ENCODE measurements at places on chromosomes 11 and 22.

DNA sequence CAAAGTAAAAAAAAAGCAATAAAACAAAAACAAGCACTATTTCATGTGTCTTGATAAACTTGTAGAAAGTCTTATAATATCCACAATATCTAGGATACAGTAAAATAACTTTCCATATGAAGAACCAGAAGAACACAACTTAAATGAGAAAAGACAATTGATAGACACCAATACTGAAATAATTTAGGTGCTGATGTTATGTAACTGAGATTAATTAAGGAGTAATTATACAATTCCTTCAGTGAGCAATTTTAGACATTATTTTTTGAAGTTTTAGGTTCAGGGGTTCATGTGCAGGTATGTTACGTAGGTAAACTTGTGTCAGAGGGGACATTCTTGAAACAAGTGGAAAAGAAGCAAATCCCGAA lies 88.3 kb upstream of the VPREB1 start:
- no peak for DNase-seq

GRCh38 chr11:76206327-76207081 lies at the start of gene WNT11:
Gene WNT11, minus strand, starts transcription at chr11:76206502. Its CDS starts 95 bp downstream, at chr11:76206407.
- peak; percentile 63 for DNase-seq

DNA sequence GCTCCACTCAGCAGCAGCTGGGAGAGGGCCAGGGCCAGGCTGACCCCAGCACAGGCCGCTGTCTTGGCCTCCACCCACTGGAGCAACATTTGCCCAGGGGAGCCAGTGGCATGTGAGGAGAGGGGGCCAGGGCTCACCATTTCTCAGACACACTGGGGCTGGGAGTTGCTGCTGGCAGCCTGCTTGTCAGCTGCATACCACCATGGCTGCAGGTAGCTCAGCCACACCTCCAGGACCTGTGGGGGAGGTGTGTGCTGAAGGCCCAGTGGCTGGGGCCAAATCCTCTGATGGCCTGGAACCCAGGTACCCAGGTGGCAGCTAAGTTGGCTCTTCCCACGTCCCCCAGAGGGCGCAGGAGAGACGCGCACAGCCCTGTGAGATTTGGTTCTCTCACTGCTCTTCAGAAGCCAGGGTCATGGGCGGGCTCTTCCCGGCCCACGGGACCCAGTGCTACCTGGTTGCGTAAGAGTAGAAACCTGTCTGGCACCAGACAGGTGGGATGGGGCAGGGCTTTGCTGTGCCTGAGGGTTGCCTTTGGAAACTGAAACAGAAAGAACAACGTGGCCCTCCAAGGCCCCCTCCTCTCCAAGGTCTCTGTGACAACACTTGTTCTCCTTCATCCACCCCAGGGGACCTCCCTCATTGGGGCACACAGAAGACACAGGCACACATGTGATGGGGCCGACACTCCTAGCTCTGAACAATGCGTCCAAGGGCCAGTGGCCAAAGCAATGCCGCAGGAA lies 98.8 kb downstream of the MED15 start:
- DNase-seq: peak; percentile 87

- DNase-seq: no peak
Measured at GRCh38 chr11:6027501-6027900, 3.1 kb downstream of the OR56A1 start.

DNA sequence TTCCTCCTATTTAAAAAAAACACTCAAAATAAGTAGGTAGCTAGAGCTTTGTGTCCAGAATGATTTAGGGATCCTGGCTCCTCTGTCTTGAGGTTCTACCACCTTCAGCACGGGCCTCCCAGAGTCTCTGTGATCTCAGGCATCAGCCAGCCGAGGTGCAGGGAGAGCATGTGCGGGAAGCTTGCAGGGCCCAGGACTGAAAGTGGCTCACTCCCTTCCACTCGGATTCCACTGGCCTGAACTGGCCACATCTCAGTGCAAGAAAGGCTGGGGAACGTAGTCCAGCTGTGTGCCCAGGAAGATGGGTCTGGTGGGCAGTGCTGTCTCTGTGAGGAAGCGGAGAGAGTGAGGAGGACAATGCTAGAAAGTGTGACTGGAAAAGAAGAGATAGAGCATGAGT lies 68.3 kb upstream of the MYOD1 start:
- no peak for DNase-seq

GRCh38 chr11:123093739-123094138 lies 31.8 kb upstream of the HSPA8 start:
- no peak for DNase-seq

- no peak for DNase-seq
Measured at GRCh38 chr11:11374358-11375148, 21.5 kb upstream of the CSNK2A3 start.

DNA sequence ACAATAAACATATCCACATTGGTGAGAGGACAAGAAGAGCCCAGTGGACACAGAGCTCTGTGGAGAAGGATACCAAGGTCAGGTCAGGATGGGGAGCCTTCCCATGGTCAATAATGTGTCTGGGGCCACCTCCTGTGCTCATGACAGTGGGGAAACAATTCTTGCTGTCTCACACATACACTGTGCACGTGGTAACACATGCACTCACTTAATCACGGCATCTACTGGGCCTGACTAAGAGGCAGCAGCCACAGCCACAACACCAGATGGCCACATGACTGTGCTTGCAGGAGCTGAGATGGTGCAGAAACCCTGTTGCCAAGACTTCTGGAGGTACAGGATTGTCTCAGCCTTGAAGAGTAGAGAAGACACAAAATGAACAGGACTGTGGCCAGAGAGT lies 28.6 kb downstream of the C22orf42 start:
- DNase-seq: no peak

DNA sequence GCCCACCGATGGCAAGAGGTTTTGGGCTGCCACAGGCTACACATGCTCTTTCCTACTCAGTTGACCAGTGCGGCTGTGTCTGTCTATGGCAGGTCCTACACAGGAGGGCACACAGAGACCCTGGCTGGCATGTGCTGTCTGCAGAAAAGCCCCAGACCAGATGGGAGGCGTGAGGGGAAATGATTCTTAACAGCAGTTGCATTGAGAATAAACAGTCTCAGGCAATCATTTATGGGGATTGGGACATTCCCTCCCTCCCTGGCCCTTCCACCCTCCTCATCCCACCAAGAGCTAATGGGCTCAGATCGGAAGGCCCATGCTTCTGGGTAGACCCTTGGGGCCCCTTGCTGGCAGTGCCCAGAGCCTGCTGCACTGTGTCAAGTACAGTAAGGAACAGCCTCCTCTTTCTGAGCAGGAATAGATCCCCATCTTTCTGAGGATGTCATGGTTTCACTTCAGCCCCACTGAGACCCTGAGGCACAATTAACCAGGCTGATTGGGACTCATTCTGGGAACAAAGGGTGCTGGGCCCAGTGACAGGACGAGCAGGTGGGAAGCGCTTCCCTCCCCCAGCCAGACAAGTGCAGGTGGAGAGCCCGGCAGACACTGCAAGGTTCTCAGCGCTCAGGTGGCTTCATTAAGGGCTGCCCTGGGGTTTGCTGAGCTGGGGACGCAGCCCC lies 28.3 kb downstream of the TSPAN18 start:
- no peak for DNase-seq

- DNase-seq: peak; percentile 87
Measured at GRCh38 chr22:39183991-39184585, 31.6 kb upstream of the CBX7 start.

GRCh38 chr11:116035977-116036376 lies 531.8 kb upstream of the CADM1 start:
- no peak for DNase-seq

DNA sequence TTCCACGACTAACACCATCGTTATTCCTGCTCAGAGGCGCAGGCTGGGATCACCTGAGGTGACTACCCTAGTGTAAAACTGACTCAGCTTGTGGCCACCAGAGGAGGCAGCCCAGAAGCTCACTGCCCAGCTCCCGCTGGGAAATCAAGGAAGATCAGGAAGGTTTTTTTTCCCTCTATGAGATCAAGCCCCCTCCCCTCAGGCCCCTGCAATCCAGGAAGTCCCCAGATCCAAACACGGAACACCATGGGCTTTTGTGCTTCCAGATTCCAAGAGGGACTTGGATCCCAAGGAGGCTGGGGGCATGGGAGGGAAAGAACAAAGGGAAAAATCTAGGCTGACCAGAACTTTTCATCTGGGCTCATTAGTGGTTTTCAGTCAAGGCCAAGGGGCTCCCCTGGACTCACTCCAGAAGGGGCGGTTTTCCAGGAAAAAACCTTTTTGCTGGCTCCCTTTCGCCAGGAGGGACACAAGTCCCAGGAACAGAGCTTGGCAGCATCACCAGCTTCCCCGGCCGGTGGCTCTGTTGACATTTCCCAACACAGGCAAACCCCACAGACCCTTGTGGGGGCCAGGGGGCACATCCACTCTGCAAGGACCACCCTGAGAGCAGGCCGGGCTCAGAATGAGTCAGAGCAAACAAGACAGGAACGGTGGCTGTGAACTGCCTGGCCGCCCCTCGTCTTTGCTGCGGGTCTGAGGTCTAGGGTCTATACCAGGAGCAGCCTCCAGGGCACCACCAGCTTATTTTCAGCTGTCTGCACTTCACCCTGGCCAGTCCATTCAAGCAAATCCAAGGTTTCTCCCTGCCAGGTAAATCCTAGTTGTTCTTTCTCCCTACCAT lies 36.8 kb downstream of the MYH9 start:
- DNase-seq: peak; percentile 71

GRCh38 chr11:20156280-20156875 lies 3.9 kb downstream of the DBX1 start:
- no peak for DNase-seq

DNA sequence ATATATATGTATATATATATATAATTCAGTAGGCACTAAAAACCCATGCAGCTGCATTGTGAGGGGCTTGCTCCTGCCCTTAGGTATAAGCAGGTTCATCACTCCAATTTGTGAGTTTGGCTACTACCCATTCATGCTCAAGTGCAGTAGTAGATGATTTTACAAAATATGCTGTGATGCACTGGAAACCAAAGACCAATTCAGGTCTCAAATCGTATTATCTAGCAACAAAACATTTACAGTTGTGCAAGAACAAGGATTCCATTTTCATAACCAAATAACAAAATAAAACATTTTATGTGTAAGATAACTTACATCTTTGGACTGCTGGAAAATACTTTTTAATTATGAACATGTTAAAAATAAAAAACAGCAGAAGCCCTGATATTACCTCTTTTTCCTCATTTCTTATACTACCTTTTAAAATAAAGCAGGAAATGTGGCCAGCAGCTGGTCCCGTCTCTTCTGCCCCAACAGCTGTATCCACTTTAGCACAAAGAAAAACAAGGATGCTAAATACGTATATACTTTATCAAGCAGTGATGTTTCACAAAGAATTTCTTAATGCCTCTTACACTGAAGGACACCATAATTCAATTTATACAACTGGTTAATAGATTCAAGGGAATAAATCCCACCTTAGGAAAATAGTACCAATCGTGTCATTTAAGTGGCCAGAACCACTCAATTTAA lies 2.8 kb downstream of the CREBZF start:
- DNase-seq: no peak
